ENCODE measurements at places on chromosomes 5 and 9.

GRCh38 chr9:81858657-81859430, 69.4 kb upstream of the SPATA31D4 start:
- no peak for DNase-seq

GRCh38 chr9:90141723-90142122, 500.9 kb downstream of the DIRAS2 start:
- DNase-seq = peak; percentile 57

GRCh38 chr9:34291023-34291422, 38.0 kb downstream of the KIF24 start:
- DNase-seq = no peak

DNA sequence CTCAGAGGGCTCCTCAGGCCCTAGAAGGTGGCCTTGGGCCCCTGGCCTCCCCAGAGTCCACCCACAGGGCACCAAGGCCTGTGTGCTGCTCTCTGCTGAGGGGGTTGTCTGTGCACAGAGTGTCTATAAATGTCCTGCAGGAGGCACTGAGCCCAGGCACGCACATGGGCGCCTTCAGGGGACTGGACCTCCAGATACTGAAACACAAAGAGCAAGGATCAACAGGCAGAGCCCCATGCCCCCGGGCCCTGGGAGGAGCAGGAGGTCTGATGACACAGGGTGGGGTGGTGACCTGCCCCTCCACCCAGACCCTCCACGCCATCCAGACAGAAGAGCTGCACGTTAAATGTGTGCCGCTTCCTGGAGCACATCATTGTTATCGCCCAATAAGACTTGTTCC, 64.6 kb upstream of the SIMC1 start:
- DNase-seq = no peak

GRCh38 chr5:136208916-136209315, 16.0 kb upstream of the SMIM32 start:
- no peak for DNase-seq

- DNase-seq = no peak
Observed at GRCh38 chr5:174801798-174802197, 77.4 kb downstream of the MSX2 start.

DNA sequence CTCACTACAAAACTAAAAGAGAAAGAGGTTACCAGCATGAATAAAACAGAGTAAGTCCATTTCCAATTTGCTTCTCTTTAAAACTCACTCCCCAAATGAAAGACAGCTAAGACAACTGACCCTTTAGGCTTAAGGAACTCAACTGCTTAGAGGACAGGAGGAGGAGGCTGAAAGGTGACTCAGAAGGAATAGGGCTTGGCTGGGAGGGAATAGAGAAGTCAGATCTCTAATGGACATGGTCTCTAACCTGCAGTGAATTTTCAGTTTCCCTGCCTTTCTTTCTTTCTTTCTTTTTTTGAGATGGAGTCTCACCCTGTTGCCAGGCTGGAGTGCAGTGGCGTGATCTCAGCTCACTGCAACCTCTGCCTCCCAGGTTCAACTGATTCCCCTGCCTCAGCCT, 261.8 kb upstream of the CLINT1 start:
- DNase-seq = no peak

GRCh38 chr5:6745706-6746222, 32.5 kb downstream of the TENT4A start:
- DNase-seq = peak; percentile 43

GRCh38 chr9:126935630-126936029, 21.0 kb downstream of the RALGPS1 start:
- no peak for DNase-seq

- DNase-seq = no peak
Observed at GRCh38 chr5:74187757-74188156, 452.8 kb downstream of the ENC1 start.

DNA sequence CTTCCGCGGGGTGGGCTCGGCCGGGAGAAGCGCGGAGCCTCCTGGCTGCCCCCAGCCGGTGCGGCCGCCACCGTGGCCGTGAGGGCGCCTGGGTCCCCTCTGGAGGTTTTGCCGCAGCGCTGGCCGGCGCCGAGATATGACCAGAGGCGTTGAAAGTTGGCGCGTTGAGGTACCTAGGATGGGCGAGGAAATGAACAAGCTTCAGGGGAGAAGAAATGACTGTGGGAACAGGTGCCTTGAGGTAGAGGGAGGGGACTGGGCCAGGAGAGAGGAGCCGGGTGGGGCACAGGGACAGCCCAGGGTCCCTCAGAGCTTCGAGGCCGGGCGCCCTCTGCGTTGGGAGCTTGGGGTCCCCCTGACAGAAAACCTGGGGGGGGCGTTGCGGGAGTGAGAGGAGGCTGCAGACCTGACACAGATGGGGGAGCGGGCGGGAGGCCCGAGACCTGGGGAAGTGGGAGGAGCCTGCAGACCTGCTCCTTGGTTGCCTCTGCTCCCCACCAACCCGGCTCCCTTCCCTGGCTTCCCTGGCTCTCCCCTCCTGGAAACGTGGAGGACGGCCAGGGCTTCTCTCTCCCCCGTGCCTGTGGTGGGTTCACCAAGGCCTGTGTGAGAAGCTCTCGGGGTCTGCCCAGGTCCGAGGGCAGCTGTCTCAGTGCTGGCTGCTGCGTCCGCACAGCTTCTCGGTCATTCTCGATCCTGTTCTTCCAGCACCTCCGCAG, 14.2 kb downstream of the RABL6 start:
- DNase-seq = no peak

DNA sequence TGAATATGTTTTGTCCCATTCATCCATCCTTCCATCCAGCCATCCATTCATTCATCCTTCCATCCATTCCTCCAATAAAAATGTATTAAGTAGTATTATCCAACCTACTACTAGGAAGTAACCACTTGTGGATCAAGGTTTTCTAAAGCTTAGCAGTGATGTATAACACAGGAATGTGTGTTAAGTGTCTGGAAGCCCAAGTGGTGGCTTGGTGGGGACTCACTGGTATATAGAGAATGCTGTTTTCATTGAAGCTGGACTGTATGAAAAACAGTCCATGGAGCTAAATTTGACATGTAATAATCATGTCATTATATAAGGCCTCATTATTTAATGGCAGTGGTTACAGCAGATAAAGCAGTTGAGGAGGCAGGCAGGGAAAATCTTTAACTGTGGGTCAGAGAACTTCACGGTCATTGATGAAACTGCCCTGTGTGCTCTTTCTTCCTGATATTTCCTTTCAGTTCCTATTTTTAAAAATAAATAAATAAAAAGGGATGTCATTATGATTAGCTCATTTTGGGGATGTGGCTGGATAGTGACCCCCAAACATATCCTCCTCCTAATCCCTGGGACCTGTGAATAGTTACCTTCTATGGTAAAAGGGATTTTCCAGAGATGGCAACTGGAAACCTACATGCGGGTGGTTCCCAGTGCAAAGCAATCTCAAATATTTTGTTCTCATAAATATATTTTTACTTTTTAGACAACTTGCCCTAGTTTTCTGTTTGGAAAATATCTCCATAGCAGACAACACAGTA, 82.3 kb downstream of the DAPK1 start:
- no peak for DNase-seq

DNA sequence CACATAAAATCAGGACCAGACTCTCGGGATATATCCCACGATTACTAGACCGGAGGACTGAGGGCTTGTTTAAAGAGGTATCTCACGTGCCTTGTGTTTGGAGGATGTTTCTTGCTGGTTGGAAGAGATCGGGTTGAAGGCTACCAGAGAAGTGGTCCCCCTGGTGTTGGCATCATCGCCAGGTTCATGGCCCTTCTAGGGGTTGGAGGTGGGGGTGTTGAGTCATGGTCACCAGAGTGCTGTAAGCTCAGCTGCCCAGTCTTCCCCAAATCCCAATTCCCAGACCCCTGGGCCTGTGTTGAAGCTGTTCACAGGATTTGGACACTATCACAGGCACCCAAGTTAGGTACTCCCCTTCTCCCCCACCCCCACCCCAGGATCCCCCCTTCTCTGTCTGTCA, 29.1 kb upstream of the PRDM12 start:
- no peak for DNase-seq

DNA sequence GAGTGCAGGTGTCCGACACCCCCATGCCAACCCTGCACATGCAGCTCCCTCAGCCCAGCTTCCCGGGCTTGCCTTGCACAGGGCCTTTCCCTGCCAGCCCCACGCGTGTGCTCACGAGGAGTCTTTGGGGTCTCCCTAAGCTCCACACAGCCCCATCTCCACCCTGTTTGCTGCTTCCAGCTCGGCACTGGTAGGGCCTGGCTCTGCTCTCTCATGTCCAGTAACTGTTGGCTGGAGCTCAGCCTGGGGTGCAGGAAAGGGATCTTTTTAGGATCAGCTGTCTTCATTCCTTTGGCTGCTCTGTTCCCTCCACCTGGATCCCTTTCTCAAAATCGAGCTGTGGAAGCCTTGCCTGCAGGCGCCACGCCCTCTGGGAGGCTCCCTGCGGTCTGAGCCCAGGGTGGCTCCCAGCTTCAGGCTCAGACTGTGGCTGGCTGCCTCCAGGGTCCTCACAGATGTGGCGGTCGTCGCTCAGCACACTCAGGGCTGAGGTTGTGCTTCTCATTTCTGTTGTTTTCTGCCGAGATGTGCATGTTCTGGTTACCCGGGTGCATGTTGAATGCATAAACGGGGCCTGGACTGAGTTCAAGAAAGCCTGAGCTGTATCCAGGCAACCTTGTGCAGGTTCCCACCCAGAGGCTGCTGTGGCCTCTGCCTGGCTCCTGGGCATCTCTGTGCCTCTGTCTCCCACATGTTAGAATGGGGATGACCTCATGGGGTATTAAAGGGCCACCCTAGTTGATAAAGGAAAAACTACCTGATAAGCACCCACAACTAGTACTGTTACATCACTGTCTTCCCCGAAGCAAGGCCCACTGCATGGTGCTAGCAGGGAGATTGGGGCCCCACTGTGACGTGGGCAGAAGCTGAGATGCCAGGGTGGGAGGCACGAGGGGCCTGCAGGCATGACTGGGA, 4.3 kb downstream of the CACNA1B start:
- no peak for DNase-seq

DNA sequence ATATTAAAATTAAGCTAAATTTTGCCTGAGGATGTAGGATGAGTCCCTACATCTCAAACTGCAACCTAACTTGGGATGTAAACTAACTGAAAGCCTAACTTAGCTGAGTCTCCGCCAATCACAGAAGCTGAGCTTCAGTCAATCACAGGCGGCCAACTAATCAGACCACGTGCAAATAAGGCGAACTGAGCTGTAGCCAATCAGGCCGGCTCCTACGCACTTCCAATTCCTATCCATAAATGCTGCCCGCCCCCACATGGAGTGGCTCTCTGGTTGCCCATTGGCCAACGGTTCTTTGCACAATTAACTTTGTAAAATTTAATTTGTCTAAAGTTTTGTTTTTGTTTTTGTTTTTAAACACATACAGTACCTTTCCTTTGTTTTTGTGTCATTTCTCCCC, 13.9 kb upstream of the GPX8 start:
- no peak for DNase-seq

DNA sequence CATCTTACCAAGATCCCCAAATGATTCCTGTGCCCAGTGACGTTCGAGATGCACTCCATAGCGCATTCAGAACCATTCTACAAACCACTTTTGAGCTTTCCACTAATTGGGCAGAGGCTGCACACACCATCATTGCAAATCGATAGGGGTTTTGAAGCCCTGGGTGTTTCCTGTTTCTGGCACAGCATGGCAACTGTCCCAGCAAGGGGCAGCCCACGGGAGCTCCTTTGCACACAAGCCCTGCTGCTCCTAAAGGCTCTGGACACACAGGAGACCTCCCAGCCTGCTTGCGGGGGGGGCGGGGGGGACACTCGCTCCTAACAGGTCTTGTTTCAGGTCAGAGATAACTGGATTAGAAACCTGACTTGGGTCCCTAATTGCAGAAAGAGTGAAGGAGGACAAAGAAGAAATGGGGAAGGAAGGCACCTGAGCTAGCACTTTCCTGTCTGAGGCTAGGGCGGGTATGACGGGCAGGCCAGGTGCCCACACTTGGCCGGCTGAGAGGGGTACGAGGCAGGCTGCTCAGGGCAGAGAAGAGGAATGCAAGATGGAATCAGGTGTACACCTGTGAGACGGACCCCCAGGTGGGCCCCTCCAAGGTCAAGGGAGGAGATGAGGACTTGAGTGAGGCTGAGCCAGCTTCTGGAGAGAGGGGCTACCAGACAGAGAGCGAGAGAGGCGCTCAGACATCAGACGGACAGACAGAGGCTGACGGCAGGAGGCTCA, 820 bp downstream of the FBP1 start:
- DNase-seq = no peak

DNA sequence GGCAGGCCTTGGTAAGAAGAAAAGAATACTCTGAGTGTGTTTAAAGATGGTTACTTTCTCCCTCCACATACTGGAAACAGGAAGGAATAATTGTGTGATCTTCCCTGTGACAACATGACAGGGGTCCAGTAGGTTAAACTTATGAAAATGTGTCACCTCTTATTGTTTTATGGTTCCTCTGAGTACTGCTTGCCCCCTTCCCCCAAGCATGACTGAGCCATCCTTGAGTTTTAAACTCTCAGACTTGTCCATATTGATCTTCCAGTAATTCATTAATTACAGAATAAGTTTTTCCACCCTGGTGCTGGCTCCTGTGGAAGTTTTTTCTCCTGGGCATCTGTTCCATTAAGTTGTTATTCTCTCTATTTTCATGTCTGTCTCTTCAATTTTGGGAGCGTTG, 95.8 kb downstream of the CNTLN start:
- DNase-seq = no peak

DNA sequence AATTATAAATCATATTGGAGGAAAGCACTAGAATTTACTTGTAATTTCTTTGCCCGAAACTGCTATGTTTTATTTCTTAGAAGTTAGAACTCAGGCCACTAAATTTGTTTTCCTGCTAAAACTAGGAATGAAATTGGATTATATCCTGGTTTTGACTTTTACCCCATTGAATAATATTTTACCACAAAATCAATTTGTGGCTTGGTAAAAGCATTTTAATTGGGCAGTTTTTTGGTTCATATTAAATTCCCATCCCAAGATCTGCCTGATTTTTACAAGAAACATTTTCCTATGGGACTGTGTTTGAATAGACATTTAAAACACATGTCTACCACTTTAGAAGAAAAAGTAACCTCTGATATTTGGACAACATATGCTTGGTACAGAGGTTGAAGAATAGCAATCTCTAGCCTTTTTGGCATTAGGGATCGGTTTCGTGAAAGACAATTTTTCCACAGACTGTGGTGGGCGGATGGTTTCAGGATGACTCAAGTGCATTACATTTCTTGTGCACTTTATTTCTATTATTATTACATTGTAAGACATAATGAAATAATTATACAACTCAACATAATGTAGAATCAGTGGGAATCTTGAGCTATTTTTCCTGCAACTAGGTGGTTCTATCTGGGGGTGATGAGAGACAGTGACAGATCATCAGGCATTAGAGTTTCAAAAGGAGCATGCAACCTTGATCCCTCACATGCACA, 565.6 kb downstream of the PRR16 start:
- no peak for DNase-seq

GRCh38 chr9:438066-438465, 223.4 kb downstream of the DOCK8 start:
- no peak for DNase-seq

- peak; percentile 46 for DNase-seq
Observed at GRCh38 chr9:34457266-34458012, 931 bp downstream of the FAM219A start.

- DNase-seq = no peak
Observed at GRCh38 chr5:177412603-177413233, 3.4 kb upstream of the F12 start.

Measured in NCI-H345 (cell line).